ENCODE measurements at places on chromosomes 4 and X. TPM values are rescaled to one million over a fixed set of nuclear protein-coding genes. Genes with fewer than 3 reads are reported as not detected.

The TMPRSS11B gene
- not detected for total RNA-seq

The MAGEB6B gene
- total RNA-seq, result not detected

The CHM gene
- total RNA-seq, result 16.2 TPM

The KLB gene
- total RNA-seq, result not detected

The BEND4 gene
- total RNA-seq, result 0.05 TPM

The CT45A2 gene
- total RNA-seq, result not detected

The ETDB gene
- not detected for total RNA-seq

The HOPX gene
- 36.9 TPM for total RNA-seq

The TMPRSS11D gene
- not detected for total RNA-seq

The RNF175 gene
- not detected for total RNA-seq

The ERVMER34-1 gene
- not detected for total RNA-seq

The WDR44 gene
- total RNA-seq, result 15.5 TPM

The NHSL2 gene
- total RNA-seq, result 1.2 TPM

The TGIF2LX gene
- not detected for total RNA-seq

The BEND2 gene
- total RNA-seq, result not detected

The TRIML1 gene
- total RNA-seq, result not detected

The PDZD4 gene
- total RNA-seq, result 0.68 TPM

The ANXA3 gene
- total RNA-seq, result 1.5 TPM

The SPANXA1 gene
- total RNA-seq, result not detected

The PNMA5 gene
- 0.09 TPM for total RNA-seq

The VBP1 gene
- 63.8 TPM for total RNA-seq

The ENAM gene
- not detected for total RNA-seq

The WNK3 gene
- total RNA-seq, result not detected

The F9 gene
- total RNA-seq, result not detected

The IGSF1 gene
- total RNA-seq, result not detected

The NDP gene
- total RNA-seq, result not detected

The RASGEF1B gene
- total RNA-seq, result 1.1 TPM

The NKX3-2 gene
- total RNA-seq, result not detected

The CXCL1 gene
- total RNA-seq, result not detected

The GPR143 gene
- not detected for total RNA-seq

The HS6ST2 gene
- not detected for total RNA-seq

The RIBC1 gene
- 0.68 TPM for total RNA-seq

The RAB33A gene
- total RNA-seq, result 27.7 TPM

The ATOH1 gene
- total RNA-seq, result not detected

The CT83 gene
- not detected for total RNA-seq

The SRPK3 gene
- total RNA-seq, result not detected

The TEX13D gene
- not detected for total RNA-seq

The DCAF12L1 gene
- total RNA-seq, result not detected

The CSN1S1 gene
- total RNA-seq, result not detected

The FAM47A gene
- not detected for total RNA-seq

The DEFB131A gene
- not detected for total RNA-seq

The ZFP92 gene
- total RNA-seq, result 1.5 TPM

The HTRA3 gene
- total RNA-seq, result not detected

The SSX2B gene
- not detected for total RNA-seq

The CTAG1B gene
- total RNA-seq, result not detected

The DCHS2 gene
- not detected for total RNA-seq

The ATP1B4 gene
- total RNA-seq, result not detected

The FMR1 gene
- total RNA-seq, result 49.5 TPM

The RPS6KA6 gene
- total RNA-seq, result 0.05 TPM

The MXD4 gene
- 15.8 TPM for total RNA-seq

The RBM46 gene
- not detected for total RNA-seq

The CTPS2 gene
- 5.0 TPM for total RNA-seq

The TASL gene
- 6.3 TPM for total RNA-seq

The MAGEA12 gene
- total RNA-seq, result not detected

All from T-helper 2 cell treated with Interferon-gamma antibody and Interleukin-4, amounts not matched to agents 100 ng/mL and 5 ng/mL, for 36 hours (primary cell).